Fibroblast of the conjunctiva (primary cell): ENCODE measurements at places on chromosomes 1 and 21.

GRCh38 chr1:5983361-5984103 is 8.7 kb downstream of the NPHP4 start:
- DNase-seq: peak; percentile 12

GRCh38 chr1:113857776-113858175 is 13.7 kb downstream of the PTPN22 start:
- no peak for DNase-seq

GRCh38 chr1:47179988-47180563 is 9.8 kb downstream of the PDZK1IP1 start:
- no peak for DNase-seq

DNA sequence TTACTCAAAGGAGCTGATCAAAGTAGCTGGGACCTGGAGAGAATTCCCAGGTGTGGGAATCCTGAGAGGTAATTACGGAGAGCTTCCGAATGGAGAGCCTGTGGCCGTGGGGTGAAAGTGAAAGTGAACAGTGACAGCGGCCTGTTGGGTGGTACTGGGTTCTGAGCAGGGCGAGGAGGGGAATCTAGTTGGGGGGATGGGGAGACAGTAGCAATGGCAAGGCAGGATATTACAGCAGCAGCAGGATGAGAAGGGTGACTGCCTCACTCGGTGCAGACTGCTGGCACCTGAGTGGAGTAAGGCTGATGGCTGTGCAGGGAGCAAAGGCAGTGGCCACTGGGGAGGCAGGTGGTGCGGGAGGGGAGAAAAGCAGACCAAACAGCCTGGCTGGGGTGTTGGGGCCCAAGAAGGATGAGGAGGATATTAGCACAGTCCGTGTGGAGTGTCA is 70.3 kb upstream of the PRDX6 start:
- no peak for DNase-seq

GRCh38 chr1:248818505-248819374 is 7.0 kb downstream of the SH3BP5L start:
- no peak for DNase-seq

GRCh38 chr1:179262183-179262582 is 31.4 kb upstream of the SOAT1 start:
- DNase-seq: no peak

DNA sequence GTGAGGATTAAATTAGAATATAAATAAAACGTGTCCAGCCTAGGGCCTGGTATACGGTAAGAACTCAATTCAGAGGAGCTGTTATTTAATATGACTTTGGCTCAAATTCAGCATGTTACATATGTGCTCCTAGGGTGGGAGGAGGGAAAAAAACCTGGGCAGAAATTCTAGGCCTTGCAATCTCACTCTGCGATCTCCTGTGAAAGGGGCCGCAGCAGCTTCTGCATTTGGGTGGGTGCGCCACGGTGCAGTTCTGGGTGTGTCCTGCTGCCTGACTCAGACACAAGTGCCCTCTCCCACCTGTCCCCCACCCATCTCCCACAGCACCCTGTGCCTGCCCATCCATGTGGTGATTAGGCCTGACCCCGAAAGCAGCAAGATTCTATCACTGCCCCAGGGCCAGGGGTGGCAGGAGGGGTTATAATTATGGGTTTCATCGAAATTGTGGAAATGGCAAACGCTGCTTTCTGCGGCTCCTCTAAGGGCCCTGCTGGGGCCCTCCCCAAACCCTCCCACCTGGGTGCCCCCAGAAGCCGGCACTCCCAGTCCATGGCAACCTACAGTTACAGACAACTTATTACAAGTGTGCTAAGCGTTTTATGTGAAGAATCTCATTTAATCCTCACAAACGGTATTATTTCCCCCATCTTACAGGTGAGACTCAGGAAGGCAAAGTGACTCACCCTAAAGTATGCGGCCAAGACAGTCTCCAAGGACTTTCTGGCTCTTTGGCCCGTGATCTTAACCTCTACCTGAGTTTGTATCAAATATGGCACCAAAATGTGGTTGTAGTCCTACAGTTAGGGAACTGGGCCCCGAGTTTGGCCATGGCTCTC is 25.5 kb upstream of the GRHL3 start:
- no peak for DNase-seq

- no peak for DNase-seq
Measured at GRCh38 chr1:109713636-109714035, 1.6 kb downstream of the GSTM5 start.

DNA sequence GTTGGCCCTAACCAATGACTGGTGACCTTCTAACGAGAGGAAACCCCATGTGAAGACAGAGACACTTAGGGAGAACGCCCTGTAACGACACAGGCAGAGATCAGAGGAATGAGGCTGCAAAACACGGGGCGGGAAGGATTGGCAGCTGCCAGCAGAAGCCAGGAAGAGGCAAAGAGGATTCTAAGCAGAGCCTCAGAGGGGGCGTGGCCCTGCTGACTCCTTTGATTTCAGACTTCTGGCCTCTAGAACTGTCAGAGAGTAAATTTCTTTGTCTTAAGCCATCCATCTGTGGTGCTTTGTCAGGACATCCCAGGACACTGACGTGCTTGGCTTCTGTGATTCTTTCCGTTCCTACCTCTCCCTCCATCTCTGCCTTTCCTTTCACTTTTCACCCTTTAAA is 79.3 kb downstream of the SH3BGR start:
- no peak for DNase-seq
